HT1080 (cell line): ENCODE measurements at places on chromosomes 11 and 22.

GRCh38 chr11:109785714-109786113, 307.5 kb upstream of the ZC3H12C start:
- DNase-seq: no peak

DNA sequence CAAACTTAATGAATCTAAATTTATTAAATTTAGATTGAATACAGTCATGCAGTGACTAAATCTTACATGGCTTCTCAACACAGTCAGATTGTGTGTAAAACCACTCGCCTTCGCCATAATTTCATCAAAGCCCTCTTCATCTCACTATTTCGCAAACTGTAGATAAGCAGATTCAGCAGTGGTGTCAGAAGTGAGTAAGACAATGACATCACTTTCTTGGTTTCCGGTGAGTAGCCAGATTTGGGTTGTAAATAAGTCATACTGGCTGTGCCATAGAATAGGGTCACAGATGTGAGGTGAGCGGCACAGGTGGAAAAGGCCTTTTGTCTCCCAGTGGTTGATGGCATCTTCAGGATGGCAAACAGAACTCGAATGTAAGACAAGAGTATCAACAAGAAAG, 3.4 kb downstream of the OR10A6 start:
- DNase-seq: peak; percentile 73

DNA sequence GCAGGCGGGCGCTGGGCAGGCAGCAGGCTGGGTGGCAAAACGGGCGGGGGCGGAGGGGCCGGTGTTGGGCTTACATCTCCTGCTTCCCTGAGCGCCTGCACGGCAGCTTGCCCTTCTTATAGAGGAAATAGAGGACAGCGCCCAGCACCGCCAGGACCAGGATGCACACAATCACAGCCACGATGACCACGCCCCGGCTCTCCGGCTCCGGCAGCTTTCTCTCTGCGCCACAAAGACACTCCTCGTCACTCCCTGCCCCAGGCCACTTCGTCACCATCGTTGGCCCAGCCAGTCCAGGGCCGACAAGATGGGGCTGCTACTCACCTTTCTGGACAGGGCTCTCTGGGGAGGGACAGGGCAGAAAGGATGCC, 6.3 kb downstream of the MCAM start:
- DNase-seq: no peak

DNA sequence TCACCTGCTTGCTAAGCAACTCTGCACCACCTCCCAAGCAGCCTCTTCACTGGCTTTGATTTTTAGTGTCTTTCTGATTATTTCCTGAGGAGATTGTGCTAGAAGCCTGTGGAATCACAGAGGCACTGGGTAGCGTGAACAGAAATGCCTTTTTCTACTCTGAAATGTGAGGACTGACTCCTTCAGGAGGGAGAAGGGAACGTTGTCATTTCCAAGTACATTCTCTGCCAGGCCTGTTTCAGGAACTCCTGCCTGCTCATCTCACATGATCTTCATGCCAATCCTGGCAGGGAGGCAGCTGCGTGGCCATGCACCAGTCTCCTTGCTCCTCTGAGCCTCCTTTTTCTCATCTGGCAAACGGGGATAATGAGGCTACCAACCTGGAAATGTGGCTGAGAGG, 49.8 kb upstream of the PRDM11 start:
- DNase-seq: no peak

DNA sequence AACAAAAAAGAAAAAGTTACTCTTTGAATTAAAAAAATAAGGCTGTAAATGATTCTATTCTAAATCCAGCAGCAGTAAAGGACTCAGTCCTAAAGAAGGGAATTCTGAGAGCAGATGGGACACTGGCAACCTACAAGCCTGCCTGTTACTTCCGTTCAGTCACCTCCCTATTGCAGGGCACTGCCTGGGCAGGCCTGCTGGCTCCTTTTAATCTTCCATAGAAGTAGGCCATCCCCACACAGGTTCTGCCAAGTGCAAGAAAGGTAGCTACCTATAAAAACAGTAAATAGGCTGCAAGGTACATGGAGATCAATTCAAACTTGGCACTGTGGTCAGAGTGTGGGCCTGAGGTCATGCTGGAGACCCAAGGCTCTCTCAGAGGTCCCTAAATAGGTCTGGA, 136.4 kb downstream of the TRIM44 start:
- DNase-seq: no peak

- no peak for DNase-seq
These were observed 1167.3 kb downstream of the TBC1D22A start for GRCh38 chr22:47929646-47930185.

DNA sequence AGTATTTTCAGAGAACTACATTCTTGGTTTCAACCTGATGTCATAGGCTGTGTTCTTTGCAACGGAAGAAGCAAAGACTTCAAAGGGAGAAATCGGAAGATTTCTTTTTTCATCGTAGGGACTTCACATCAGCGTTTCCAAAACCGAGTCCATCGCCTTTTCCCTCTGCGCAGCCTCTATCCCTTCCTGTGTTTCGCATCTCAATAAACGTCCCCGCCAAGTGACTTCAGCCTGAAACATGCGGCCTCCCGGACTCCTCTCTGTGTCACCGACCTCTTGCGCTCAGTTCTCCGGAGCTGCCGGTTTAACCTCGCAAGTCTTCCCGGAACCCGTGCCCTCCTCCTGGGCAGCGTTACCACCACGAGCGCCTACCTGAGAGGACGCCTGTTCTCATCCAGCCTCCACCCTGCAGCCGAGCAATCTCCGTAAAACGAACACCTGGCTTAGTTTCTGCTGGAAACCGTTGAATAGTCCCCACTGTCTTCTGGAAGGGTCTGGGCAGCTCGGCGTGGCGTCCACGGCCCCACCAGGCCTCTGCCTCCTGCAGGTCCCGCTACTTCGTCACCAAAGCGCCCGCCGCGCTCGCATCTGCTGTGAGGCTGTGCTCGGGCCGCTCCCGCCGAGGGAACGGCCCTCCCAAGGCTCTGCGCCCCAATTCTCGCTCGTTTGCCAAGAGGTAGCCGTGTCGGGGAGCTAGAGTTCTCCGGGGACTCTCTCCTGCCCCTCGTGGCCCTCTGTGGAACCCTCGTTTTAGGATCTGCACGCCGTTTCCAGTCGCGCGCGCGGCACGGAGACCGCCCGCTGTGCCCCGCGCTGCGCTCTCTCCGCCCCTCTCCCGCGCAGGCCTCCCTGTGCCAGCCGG, at the start of gene GLB1L3:
Gene GLB1L3, plus strand, starts transcription at position 846 of the 862 bp plus-strand sequence. CDS start 362 bp downstream, outside the sequence.
- DNase-seq: no peak

DNA sequence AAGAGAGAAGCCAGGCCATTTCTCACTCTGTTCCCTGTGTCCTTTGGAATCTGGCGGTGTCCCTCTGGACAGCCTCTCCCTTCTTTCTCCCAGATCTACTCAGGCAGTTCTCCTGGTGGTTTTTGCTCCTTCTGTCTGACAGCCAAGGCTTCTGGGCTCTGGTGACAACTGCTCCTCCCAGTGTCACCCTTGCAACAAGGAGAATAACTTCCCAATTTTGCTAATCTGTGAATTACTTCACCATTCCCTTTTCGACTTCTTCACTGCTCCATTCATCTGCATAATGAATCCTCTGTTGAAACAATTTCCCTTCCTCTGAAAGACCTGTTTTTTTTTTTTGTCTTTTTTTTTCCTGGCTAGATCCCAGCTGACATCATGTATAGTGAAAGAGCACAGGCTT, 56.3 kb upstream of the PDE3B start:
- DNase-seq: no peak

DNA sequence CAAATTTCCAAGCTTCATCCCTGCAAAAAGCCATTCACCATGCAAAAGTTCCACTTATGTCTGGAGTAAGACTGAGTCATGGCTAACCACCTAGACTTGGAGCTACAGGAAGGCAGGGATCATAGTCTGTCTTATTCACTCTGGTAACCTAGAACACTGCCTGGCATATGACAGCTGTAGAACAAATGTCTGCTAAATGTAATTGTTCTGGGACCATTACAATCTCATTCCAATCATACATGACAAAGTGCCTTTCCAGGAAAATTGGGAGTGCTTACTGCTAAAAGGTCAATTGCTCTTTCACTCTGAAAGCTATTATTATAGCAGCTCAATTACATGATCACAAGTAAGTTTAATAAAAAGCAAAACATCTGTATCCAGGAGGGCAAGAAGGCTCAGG, 99.1 kb upstream of the CHRM4 start:
- DNase-seq: peak; percentile 51

GRCh38 chr11:74670171-74670570, 61.1 kb downstream of the CHRDL2 start:
- DNase-seq: no peak

GRCh38 chr11:10631761-10632160, 61.8 kb downstream of the IRAG1 start:
- no peak for DNase-seq

DNA sequence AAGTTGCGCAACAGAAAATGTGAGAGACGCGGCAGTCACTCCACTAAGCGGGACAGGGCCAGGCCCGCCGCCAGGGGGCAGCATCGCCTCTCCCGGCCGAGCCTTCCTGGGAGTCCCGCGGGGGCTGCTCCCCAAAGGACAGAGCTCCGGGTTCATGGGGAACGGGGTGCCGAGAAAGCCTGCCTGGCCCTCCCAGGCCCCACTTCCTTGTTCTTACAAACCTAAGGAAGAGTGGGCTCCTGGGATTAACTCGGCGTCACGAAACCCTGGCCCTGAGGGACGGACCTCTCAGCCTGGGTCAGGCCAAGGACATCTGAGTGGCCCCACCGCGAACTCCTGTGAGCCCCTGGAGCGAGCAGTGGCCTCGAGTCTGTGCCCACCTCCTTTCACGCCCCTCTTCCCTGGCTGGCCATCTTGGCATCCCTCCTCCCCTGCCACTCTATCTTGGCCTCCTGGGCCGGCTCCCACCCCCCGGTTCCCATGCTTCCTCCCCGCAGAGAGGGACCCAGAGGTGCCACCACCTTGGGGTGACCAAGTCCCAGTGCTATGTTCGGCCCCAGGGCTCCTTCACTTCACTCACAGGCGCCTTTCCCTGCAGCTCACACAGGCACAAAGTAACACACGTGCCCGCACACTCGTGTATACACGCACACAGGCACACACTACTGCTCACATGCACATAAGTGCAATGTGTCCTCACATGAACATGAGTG, 99.9 kb upstream of the FGF3 start:
- DNase-seq: peak; percentile 41

DNA sequence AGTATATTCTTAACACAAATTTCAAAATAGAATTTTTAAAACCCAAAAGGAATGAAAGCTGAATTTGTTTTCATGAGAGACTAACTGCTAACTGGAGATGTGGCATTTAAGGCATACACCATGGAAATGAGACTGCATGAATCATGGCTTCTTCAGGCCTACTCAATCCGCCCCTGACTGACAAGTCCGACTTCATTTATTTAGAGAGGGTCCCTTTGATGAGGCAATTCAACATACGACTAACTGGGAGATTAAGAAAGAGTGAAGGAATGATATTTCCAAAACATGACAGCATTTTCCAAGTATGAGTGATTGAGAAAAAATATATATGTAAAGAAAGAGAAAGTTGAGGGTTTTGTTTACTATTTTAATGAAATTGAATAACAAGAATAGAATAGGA, 720.1 kb downstream of the DLG2 start:
- peak; percentile 66 for DNase-seq

DNA sequence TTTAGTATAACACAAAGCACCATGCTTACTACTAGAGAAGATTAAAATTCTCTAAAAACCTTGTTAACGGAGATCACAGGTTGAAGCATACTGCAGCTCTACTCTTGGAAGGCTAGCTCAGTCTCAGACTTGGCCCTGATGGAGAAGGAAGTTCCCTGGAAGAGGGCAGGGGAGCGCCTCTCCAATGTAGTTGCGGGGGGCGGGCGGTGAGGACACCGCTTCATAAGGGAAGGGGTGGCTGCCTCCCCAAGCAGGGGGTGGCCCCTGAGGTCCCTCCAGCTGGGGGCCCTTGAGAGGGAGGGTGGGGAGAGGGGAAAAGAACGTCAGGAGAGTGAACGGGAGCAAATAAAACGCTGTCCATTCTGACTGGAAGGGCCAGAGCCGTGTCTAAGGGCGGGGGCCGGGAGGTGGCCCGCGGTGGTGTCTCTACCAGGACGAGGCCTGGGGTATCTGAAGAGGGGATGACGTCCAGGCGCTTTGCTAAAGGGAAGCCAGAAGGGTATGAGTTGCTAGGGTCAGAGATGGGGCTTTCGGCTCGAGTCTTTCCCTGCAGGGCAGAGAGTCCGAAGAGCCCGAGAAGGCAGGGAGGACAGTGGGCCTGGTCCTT, 553 bp upstream of the USP47 start:
- DNase-seq: peak; percentile 1

- DNase-seq: no peak
These were observed 54.1 kb downstream of the MAML2 start for GRCh38 chr11:96288915-96289314.

GRCh38 chr22:19117111-19117512, 5.1 kb downstream of the DGCR2 start:
- DNase-seq: no peak

- DNase-seq: no peak
These were observed 3.3 kb upstream of the BACE1 start for GRCh38 chr11:117319214-117319840.

DNA sequence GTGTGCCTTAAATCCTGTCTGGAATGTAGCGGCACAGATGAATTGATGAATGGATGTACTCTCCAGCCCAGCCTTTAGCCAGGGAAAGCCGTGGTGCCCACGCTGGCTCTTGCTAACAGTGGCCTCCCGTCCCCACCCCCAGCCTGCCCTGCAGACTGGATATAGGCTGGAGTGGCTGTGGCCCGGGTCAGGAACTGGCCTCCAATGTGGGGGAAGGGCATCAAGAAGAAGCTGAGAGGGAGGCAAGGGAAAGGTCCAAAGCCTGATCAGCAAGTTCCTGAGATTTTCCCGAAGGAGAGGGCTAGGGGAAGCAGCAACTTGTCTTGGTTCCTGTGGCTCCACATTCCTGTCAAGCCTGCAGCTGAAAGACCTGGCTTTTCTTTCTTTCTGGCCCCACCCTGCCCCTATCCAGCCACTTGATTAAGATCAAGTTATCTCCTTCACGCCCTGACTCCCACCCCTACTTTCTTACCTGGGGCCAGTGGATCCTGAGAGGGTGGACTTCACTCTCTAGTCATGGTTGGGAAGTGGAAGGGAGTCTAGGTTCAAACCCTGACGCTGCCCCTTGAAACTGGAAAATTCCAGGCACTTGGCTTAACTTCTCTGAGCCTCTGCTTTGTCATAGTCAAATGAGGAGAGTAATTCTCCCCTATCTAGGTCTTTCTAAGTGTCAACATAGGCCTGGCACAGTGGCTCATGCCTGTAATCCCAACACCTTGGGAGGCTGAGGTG, 11.0 kb upstream of the MICALL1 start:
- DNase-seq: no peak

DNA sequence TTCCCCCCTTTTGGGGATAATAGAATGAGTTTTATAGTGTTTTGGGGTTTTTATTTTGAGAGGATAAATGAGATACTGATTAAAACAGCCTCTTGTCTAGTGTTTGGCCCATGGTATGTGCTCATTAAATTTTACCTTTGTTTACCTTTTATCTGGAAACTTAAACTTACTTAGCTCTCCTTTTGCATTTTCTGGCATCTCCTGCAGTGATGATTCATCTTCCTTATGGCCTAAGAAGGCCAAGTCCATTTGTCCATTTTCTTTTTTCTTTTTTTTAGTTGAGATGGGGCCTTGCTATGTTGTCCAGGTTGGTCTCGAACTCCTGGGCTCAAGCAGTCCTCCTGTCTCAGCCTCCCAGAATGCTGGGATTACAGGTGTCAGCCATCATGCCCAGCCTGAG, 156.3 kb downstream of the COMMD9 start:
- no peak for DNase-seq
